ENCODE measurements at places on chromosomes 12 and 14.

- DNase-seq, result no peak
Measured at GRCh38 chr12:122389677-122390076, 32.8 kb downstream of the CLIP1 start.

- no peak for DNase-seq
Measured at GRCh38 chr12:25822281-25822680, 136.2 kb upstream of the RASSF8 start.

DNA sequence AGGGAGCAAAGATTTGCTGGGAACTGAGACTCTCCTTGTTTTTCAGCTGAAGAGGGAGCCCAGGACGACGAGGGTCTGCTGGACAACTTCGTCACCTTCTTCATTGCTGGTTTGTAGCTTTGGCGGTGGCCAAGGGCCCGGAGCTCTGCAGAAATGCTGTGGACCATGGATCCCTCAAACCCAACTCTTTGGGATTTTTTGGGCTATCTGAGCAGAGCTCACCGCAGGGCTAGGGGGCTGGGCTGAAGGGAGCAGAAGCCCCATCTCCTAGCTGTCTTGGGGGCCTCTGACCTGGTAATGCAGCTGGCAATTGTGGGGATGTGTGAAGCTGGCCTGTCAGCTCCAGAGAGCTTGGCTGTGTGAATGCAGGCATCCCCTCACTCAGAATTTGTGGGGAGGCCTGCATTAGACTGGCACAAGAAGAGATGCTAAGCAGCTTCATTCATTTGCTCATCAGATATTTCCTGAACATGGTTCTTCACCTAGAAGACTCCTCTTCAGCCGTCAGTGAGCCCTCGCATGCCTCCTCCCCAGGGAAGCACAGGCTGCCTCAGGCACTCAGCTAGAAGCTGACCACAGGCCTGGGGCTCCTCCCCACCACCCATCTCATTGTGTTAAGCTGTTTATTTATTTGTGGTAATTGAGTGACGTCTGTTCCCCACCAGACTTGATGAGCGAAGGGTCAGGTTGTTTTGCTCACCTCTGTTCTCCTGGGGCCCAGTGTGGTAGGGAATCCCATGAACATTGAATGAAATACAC is 32.2 kb downstream of the CYP46A1 start:
- DNase-seq, result no peak

- no peak for DNase-seq
Measured at GRCh38 chr12:110579535-110580253, 3.4 kb downstream of the PPTC7 start.

DNA sequence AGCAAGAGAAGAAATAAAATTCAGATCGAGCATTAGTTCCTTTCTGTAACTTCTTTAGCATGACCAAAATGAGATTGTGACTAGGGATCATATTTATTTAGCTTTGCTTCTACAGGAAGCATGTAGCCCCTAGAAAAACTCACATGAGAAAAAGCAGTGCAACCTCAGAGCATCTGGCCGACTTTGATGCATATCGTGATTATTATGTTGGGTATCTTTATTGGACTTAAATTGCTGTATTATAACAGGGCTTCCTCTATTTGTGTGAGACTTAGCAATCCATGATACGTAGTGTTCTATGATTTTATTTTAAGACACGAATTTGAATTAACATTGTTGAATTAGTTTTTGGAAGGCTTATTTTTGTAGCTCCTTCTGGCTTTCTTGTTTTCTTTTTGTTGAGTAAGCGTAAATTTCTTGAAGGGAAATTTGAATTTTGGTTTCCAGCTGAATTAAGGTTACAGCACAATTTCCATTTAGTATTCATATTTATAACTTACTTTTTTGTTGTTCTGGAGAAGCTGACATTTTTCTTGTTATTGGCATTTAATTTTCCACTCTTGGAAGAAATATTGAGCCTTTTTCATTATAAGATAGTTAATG is 33.9 kb downstream of the WASHC4 start:
- DNase-seq, result no peak

DNA sequence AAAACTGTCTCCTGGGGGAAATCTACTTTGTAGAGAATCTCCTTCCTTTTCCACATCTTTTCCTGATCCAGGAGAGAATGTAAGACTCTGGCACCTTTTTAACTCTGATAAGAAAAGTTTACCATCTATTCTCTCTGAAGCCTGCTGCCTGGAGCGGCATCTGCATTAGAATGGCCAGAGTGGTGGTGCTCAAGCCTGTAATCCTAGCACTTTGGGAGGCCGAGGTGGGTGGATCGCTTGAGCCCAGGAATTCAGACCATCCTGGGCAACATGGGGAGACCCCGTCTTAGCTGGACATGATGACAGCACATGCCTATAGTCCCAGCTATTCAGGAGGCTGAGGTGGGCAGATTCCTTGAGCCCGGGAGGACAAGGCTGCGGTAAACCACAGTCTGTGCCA is 1.4 kb upstream of the CHFR start:
- DNase-seq, result no peak

DNA sequence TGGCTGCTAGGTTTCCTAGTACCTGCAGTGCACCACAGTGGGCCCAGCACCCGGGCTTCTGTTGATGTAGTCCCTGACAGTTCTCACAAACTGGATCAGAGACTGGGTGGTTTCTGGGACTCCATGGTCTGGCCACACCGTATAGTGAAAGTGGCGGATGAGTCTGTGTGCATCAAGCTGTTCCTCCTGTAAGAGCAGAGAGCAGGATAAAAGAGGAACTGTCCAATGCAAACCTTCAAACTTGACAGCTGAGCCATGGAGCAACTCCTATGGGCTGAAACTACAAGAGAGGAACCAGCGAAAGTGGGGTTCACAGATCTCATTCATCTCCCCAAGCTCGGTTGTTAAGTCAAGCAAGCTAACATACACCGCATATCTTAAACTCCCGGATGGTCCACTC is 102.8 kb downstream of the PTPRB start:
- DNase-seq, result no peak

GRCh38 chr12:120013659-120014380 is 24.8 kb downstream of the BICDL1 start:
- peak; percentile 74 for DNase-seq

DNA sequence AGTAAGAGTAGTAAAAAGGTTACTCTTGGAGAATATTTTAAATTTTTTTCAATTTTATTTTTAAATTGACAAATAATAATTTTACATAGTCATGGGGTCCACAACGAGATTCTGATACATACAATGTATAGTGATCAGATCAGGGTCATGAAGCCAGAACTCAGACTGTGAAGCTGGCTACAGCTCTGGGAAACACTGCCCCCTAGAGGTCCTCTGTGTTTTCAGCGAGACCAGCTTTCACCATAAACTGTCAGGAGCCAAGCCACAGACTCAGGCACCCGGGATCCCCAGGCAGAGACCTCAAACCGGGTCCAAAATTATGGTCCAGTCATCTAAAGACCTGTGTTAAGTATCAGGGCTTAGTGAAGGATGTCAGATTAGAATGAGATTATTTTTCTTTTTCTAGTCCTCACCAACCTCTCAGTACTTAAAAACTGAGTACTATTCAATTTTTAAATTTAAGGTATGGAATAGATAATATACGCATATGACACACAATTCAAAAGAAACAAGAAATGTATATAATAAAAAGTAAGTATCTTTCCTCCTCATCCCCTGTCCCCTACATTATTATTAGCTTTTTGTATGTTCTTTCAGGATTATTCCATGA is 397.1 kb downstream of the MDGA2 start:
- DNase-seq, result no peak

DNA sequence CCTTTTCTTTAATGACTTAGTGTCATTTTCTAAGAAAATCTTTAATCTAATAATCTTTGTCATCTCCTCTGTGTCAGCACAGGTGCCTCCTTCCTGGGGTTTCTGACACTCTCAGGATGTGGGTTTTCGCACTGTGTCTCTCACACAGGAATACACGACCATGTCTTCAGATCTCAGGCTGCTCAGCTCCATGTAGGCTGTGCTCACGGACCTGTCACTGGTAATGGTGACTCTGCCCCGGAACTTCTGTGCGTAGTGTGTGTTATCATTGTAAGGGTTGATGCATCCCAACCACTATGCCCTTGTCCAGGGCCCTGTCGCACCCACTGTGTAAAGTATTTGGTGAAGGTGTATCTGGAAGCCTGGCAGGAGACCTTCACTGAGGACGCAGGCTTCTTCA is 647.8 kb downstream of the TMEM121 start:
- DNase-seq, result peak; percentile 87

DNA sequence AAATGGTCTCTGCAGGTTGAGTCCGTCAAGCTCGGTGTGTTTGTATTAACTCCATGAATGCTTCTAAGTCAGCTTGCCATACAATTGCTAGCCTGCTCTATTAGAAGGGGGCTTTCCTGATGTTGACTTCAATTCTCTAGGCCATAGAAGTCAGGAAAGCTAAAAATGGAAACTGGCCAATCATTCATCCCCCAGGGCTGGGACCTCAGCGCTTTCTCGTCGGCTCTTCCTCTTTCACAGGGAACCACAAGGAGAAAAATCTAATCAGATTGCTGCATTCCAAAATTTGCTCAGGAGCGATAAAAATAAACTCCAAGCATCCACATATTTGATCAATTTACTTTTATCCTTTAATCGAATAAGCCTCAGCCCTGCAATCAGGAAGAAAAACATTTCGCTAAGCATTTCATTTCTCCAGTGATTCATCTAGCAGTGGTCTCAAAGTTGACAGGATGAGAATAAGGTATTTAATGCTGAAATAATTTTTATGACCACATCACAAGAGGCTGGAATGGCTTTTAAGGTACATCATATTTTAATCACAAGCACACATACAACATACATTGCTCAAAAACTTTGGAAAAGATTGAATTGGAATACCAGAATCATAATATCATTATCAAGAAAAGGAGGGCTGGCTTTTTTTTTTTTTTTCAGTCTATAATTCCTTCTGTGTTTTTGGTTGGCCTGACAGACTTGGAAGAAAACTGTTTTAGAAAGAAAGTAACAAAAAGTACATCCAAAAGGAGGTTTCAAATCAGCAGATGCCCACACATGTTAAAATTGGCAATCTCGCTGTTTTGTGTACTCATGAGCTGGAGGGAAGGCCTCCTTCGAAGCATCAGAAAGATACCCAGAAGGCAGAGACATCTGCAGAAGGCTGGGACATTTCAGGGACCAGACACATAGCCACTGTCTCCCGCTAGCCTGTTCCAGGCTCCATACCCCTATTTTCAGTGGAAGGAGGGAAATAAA is 316.3 kb downstream of the NUAK1 start:
- DNase-seq, result no peak

GRCh38 chr14:102537981-102538601 is 28.5 kb upstream of the ANKRD9 start:
- DNase-seq, result no peak

DNA sequence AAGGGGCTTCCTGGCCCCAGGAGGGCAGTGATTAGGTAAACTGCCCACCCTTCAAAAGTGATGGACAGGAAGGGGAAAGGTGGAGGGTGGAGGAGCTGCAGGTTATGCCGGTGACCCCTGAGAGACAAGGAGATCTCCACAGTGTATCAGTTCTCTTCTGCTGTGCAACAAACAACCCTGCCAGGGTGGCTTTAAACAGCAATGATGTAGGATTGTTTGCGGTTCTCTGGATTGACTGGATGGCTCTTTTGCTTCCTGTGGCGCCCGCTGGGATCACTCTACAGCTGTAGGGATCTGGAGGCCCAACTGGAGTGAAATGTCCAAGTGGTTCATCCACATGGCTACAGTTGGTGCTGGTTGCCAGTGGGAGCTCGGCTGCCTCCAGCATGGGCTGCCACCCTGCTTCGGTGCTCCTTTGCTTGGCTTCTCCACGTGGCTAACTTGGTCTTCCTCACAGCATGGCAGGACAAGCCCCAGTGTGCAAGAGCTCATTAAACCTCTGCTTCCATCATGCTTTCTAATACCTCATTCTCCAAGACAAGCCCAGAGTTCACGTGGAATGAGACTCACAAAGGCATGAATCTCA is 8.6 kb upstream of the ANKRD9 start:
- no peak for DNase-seq

DNA sequence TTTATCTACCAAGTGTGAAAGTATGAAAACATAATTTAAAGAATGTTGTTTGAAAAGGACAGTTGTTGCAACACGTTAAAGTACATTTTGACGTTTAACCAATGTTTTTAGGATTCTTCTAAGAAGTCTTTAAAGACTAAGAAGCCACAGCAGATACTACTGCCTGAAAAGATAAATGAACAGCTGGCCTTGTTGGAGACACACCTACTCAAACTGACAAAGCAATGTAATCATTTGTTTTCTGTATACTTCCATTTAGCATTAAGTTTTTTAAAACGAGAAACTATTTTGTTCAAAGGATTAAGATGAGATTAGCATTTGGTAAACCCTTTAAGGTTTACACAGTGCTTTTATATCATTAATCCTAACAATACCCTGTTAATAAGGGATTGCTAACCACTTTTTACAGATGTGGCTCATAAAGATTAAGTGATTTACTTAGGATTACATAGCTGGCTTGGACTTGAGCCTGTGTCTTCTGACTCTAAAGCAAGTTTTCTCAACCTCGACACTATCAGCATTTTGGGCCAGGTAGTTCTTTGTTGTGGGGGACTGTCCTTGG is 134.4 kb downstream of the CFAP54 start:
- no peak for DNase-seq

DNA sequence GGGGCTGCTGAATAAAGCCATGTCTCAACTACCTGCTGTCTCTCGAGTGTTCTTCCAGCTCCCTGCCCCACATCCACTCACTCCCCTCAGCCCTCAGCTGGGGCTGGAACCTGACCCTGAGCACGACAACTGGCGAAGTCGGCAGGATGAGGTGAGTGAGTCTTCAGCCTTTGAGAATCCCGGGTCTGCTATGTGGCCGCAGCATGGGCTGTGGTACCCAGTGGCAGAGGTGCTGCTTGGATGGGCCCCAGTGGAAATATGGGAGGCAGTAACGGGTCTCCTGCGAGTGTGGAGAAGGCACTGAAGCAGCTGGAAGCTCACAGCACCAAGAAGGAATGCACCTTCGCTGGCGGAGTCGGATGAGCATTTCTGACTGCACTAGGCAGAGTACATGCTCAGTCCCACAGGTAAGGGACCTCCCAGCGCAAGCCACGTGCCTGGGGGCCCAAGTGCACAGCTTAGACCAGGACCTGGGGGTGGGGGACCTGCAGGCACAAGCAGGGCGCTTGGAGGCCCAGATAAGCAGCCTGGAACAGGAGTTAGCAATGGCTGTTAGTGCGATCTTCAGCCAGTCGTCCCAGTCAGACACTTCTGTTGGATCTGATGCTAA is 95.5 kb upstream of the TMPO start:
- no peak for DNase-seq

- no peak for DNase-seq
Measured at GRCh38 chr14:94145902-94146527, 16.6 kb upstream of the IFI27L2 start.

GRCh38 chr14:64515053-64515452 is 10.5 kb downstream of the ZBTB1 start:
- DNase-seq, result no peak

Data from CD8-positive, alpha-beta T cell (primary cell).